ENCODE measurements at places on chromosomes 11 and 22.

- DNase-seq, result no peak
These were observed 17.1 kb downstream of the PCF11 start for GRCh38 chr11:83174008-83174407.

DNA sequence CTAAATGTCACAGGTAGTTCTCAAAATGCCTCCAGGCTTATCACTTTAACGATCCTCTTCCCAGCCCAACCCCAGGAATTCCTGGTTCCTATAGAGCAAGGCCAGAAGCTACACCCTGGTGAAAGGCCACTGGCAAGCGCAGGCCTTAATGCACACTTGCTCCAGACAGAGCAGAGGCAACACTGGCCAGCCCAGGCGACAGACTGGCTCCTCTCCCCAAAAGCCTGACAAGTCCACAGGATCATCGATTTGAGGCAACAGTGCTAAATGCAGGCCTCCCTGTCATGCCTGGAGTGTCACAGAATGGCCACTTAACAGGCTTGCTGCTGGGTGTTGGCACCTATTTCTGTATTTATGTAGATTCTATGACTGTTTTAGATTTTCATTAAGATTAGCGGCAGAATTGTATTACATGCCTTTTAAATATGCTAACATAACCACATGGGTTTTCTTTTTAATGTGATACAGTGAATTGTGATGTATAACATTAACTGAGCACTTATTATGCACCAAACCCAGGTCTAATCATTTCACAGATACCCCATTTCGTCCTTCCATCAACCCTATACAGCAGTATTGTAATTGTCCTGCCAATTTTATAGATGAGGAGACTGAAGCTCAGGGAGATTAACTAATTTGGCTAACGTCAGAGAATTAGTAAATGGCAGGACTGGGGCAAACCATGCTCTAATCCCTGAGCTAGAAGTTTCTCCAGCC, 38.6 kb downstream of the PACSIN2 start:
- no peak for DNase-seq

DNA sequence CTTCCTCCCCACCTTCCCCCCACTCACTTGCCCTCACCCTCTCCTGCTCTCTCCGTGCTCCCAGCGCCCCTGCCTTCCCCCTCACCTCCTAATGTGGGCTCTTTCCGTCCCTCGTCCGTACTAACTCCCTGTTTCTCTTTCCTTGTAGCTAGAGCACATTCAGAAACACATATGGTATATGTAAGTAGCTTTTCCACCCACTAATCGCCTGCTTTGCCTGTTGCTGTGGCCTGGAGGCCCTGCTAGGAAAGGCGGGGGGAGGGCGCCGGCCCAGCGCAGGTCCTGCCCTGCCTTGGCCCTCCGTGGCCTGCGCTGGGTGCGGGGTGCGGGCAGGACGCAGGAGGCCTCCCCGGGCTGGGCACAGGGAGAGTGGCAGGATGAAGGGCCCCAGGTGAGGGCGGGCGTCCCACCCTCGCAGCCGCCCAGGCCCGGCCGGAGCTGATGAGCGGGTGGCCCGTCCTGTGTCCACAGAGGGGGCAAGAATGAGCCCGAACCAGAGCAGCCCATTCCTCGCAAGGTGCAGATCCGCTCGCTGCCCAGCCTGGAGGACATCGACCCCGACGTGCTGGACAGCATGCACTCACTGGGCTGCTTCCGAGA, 41.7 kb downstream of the MOB2 start:
- DNase-seq, result no peak

GRCh38 chr22:42747701-42748513, 27.2 kb upstream of the A4GALT start:
- no peak for DNase-seq

- no peak for DNase-seq
These were observed 256.4 kb upstream of the SESN3 start for GRCh38 chr11:95487391-95487790.

DNA sequence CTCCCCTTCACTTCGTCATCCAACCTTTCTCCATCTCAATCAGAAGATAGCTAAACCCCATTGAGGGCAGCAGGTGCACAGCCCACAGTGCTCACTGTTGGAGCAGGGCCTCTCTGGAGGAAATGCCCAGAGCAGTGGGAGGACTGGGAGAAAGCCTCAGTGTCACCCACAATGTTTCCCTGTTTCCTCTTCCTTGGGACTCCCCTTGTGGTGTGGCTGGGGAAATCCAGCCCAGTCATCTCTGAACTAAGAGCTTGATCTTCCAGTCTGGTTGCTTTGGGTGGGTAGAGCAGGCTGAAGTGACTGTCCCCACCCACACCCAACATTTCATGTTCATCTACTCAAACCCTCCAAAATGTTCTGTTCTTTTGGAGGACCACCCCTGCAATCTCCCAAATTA, 29.8 kb upstream of the EED start:
- no peak for DNase-seq

GRCh38 chr11:69541001-69541285, 59.5 kb downstream of the LINC01488 start:
- DNase-seq, result no peak

DNA sequence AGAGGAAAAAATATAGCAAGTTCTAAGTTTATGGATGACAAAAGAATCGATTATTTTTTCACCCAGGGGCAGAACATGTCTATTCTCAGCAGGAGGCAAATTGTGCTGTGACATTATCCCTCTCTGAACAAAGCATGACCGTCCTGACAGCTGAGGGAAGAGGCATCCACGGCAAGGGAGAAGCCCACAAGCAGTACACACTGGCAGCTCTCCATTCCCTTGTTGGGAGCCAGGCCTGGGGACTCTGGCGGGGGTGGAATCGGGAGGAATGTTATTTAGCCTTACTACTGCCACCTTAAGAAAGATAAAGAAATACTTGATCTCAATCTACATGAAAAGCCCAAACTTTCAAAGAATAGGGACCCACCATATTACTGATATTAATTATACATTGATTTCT, 3.4 kb downstream of the KIRREL3 start:
- DNase-seq, result no peak

DNA sequence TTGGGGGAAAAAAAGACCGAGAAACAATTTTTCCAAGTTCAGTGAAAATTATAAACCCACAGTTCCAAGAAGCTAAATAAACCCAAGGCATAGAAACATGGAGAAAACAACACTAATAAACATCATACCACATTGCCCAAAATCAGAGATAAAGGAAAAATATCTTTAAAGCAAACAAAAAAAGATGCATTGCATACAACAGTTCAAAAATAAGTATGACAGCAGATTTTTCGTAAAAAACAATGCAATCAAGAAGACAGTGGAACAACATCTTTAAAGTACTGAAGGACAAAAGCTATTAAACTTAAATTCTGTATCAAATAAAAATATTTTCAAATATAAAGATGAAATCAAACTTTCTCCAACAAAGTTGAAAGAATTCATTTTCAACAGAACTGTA, 921.3 kb downstream of the METTL15 start:
- DNase-seq, result no peak

DNA sequence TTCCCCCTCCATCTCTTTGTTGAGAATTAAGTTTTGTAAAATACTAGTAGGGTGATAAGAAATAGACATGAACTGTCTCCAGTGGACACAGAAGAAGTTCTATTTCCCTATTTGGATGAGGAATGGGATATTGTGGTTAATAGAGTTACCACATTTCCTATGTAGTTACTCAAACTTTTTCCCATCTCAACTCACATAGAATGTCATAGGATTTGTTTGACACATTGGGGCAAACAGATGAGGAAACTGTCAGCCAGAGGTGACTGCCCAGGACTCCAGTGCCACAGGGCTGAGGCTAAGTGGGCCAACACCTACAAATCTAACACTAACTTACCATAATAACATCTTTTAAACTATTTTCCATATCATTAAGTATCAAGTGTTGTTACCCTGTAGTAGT, 58.3 kb downstream of the CCDC83 start:
- DNase-seq, result no peak

GRCh38 chr11:13152264-13152663, 125.3 kb upstream of the BMAL1 start:
- no peak for DNase-seq

GRCh38 chr11:114167771-114168448, 108.4 kb downstream of the ZBTB16 start:
- DNase-seq, result no peak

DNA sequence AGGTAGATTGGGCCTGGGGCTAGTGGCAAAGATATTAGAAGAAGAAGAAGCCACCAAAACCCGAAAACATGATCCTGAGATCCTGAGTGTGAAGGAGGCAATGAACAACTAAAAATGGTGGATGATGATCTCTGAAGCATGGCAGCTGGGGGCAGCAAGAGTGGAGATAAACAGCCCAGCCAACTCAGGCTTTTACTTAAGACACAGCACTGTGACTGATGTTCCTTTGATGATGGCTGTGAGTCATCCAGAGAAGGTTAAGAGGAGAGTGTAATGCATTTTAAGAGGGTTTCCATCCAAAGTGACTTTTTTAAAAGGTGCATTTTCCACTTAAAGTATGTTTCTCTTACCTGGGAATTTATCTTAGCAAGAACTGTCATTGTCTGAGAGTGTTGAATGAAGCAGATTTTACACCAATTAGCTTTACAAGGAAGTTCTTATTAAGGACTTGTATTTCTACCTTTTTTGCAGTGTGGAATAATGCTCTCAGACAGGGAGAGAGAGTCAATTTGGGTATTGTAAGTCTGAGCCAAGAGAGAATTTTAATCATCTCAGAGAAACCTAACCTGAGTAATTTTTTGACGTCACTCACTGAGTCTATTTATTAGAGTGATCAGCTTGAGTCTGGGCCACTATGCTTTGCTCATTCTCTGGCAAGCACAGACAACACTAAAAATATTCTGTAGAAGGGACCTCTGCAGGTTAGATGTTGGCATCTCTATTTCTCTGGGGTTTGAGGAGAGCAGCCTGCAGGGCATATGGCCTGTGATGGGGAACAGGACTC, 14.1 kb upstream of the CALCB start:
- no peak for DNase-seq

- no peak for DNase-seq
These were observed 1243.0 kb upstream of the RAG2 start for GRCh38 chr11:37841016-37841415.

DNA sequence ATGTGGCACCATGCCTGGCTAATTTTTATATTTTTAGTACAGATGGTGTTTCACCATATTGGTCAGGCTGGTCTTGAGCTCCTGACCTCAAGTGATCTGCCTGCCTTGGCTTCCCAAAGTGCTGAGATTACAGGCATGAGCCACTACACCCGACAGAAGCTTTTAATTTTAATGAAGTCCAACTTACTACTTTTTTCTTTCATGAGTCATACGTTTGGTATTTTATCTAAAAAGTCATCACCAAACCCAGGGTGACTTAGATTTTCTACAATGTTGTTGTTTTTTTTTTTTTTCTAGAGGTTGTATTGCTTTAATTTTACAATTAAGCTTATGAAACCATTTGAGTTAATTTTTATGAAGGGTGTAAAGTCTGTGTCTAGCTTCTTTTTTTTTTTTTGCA, 34.9 kb downstream of the JRKL start:
- no peak for DNase-seq

DNA sequence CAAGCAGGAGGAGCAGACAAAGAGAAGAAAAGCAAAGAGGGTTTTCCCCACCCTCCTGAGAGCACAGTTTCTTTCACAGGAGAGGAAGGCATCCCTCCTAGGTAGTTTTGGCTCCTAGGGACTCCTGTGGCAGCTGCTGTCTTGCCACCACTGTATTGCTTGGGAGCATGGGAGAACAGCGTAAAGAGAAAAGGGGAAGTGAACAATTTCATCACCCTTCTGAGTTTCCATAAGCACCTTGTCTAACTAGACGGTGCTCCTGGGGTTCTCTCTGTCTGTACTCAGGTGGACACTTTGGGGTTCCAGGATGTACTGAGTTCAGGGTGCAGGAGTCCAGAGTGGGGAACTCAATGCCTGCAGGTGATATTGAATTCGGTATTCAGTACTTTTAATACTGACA, 1430.5 kb downstream of the TBC1D22A start:
- DNase-seq, result no peak

DNA sequence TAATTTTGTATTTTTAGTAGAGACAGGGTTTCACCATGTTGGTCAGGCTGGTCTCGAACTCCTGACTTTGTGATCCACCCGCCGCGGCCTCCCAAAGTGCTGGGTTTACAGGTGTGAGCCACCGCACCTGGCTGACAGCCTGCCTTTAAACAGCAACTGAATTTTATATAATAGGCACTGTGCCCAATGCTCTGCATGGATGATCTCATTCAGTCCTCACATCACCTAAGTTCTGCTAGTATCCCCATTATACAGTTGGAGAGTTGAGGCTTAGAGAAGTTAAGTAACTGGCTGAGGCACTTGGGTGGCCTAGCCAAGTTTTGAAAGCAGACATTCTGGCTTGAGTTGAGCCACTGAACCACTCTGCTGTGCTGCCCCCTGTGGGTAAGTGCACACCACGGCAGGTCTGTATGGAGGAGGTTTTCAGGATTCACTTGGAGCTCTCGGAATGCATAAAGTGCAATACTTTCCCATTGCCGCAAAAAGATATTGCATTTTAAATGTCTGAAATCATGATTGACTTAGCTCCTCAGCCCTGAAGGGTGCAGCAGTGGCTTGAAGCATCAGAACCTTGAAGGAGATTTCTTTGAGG, 112.4 kb downstream of the LDLRAD3 start:
- DNase-seq, result peak; percentile 47

GRCh38 chr11:2790568-2790921, 90.8 kb upstream of the KCNQ1OT1 start:
- no peak for DNase-seq

- DNase-seq, result peak; percentile 20
These were observed 348.9 kb upstream of the NCAM1 start for GRCh38 chr11:112612250-112612849.

DNA sequence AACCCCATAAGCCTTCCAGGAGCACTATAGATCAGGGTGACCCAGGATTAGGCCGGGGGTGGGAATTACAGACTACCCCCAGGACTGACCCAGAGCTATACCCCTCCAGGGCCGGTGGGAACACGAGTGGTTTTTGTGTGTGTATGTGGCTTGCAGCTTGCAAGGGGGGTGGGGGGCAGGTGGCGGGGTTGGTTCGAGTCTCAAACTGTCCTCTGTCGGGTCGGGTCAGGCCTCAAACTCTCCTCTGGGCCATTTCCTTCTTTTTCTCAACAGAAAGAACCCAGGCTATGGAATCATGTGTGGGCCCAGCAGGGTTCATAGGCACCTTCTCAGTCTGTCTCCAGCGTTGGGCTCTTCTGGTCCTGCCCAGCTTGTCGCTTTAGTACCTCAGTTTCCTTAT, 58.4 kb downstream of the BCR start:
- no peak for DNase-seq

GRCh38 chr22:20436768-20437612, 635 bp downstream of the SCARF2 start:
- DNase-seq, result no peak

- no peak for DNase-seq
These were observed 46.8 kb downstream of the APIP start for GRCh38 chr11:34869425-34869824.

DNA sequence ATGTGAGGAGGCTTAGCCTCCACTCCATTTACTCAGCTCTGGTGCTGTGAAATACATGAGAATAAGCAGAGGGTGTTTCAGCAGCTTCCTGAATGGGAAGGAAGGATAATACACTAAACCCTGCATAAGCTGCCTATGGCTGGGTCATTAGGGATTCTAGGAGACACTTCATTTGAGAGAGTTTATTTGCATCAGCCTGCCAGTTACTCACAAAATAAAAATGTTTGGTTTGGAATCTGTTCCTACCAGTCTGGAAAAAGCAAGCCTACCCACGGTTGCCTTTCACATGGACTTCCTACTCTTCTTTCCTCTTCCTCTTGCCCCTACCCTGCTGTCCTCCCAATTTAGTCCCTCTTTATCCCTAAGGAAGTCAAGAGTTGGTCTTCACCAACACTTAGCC, 20.5 kb downstream of the SLC1A2 start:
- DNase-seq, result no peak

- no peak for DNase-seq
These were observed 27.6 kb downstream of the CHKA start for GRCh38 chr11:68093565-68093964.

- DNase-seq, result no peak
These were observed 162.6 kb downstream of the FEZ1 start for GRCh38 chr11:125333354-125334073.

Measured in neural crest cell (in vitro differentiated cells).